ENCODE measurements at places on chromosomes 3 and 15.

- peak; percentile 91 for DNase-seq
These were observed at the start of gene SYNM for GRCh38 chr15:99104788-99105513. SYNM (plus strand) TSS chr15:99105080; CDS start chr15:99105200, 120 bp downstream.

DNA sequence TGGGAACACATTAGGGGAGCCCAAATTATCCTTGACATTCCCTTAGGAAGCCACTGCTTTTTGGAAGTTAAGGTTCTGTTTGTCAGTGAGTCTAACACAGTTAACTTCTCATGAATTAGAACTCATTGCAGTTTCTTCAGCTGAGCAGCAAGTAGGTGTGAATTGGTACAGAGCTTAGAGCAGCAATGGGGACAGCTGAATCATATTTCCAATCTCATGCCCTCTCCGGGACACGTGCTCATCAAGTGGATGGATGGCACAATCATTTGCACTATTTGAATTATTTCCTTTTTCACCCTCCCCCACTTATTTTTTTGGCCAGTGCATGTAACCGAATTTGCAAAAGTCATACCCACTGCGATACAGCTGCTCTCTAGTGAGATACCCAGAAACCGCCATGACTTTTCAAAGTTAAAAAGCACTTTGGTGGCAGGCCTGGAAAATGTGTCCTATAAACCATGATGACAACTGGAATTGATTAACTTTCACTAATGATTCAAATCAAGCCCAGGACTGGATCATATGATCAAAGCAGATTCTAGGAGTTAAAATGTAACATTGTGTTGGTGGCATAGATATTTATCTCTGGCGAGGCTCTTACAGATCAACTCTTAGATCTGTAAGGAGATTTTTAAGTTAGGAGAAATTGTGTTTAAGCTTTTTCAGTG, 76.4 kb downstream of the EBLN2 start:
- DNase-seq = no peak

GRCh38 chr15:75195122-75195765, 6.4 kb upstream of the C15orf39 start:
- DNase-seq = no peak

DNA sequence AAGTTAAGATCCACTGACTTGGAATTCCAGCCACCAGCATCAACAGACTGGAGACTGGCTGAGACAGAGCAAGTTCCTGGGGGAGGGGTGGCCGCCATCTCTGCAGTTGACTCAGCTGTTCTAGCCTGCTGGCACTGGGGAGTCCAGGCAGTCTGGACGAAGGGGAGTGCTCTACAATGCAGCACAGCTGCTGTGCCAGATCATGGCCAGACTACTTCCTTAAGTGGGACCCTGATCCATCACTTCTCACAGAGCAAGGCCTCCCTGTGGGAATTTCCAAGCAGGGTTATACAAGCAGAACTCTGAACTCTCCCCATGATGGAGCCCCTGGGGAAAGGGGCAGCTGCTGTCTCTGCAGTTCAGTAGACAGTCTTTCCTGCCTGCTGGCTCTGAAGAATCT, 35.2 kb downstream of the PYGO1 start:
- DNase-seq = no peak

- no peak for DNase-seq
These were observed 174.2 kb downstream of the NEK10 start for GRCh38 chr3:27194861-27195483.

- DNase-seq = no peak
These were observed 37.2 kb downstream of the MGLL start for GRCh38 chr3:127784865-127785710.

DNA sequence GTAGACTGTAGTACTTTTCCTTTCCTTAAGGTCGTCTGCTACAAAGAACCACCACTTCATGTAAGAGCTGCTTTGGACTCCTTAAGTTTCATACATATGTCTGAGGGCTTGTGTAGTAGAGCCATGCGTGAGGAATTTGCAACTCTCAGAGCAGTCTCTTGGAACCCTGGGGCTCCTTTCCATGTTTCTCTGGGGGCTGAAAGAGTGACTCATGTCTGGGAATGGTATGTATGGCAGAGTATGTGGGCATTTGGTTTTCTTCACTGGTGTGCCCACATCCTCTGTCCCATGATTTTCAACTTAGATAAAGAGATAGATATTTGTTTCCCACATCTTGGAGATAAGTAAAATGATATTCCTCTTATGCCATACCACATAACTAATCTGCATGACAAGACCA, 20.6 kb upstream of the RBM5 start:
- DNase-seq = no peak

GRCh38 chr3:158718490-158719170, 13.6 kb downstream of the RARRES1 start:
- peak; percentile 17 for DNase-seq

- no peak for DNase-seq
These were observed 109.8 kb downstream of the XRN1 start for GRCh38 chr3:142337994-142338393.

DNA sequence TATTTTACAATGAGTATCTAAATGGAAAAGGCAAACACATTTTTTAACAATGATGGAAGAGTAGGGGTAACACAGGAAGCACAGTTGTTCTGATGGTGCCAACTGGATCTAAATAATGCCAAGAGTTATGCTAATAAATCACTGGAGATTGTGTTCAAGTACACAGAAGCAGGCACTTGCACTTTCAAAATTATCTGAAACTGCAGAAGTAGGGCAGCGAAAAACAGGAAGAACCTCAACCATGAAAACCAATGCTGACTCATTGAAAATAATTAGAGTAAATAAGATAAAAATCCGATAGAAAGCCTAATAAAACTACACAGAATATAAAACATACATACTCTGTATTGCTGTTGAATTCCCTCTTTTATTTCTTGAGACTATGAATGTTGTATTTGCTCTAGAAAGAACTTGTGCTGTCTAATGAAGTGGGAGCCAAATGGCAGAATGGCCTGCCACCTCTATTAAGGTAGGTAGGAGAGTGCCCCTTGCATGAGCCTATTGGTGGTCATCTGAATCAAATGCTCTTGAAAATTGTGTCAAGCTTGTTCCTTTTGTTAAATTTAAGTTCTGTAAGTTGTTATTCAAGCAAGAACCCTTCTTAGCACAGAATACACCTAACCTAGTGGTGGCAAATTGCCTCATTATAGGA, 93.7 kb downstream of the ABI3BP start:
- no peak for DNase-seq

DNA sequence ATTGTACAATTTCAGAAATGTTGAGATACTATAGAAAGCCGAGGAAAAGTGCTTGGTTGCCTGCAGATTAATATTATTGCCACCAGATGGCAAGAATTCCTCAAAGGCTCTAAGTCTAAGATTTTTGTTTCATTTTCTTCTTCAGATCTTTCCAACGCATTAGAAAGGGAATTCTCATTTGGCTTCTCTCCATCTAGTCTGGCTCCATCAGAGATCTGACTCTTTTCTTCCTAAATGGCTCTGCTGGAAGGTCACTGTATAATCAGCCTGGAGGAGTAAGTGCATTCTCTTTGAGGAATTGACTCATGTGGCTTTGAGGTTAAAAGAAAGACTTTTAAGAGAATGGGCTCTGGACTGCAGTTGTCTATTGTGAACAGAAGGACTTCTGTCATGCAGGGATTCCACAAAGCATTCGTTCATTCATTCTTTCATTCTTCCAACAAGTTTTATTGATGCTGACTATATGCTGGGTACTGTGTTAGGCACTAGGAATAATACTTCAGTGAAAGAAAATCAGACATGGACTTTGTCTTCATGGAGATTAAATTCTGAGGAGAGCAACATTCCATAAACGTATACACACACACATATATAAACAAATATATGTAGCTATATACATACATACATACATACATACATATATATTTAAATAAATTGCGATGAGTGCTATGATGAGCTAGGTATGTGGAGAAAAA, 55.3 kb downstream of the SLC28A2 start:
- peak; percentile 28 for DNase-seq

DNA sequence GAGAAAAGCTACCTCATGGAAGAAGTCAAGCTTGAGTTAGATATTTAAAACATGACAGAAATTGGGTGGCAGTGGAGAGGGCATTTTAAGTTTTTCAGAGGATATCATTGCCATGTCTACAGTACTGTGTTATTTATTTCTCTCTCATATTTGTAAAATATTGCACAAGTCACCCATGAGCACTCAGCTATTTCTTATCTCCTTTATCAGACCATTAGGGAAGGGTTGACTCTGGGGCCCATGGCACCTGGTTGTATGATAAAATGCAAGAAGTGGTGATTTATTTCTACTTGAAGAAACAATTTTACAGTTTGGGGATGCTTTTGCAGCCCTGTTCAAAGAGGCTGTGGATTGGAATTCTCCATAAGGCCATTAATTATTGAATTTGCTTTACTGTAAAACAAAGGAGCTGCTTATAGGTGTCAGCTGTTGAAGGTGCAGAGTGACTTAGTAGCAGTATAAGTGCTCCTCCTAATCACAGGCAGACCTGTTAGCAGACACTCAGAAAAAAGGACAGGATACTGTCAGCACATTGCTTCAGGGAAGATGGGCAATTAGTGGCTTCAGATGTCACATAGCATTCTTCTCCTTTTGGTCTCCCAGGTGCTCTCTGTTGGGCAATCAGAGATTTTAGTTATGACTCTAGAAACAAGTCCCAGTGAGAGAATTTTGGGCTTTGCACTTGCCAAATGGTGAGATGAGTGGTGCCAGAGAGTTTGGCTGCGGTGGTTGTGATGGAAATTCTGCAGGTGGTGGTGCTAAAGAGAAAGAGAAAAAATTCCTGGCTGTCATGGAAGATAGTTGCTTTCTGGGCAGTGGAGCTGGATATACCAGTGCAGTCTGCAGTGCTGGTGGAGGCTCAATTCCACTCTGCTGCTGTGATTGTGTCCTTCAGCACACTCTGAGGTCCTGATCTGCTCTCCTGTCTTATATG, 129.7 kb upstream of the ROPN1 start:
- no peak for DNase-seq

GRCh38 chr3:732326-732928, 360.4 kb upstream of the CNTN6 start:
- no peak for DNase-seq

DNA sequence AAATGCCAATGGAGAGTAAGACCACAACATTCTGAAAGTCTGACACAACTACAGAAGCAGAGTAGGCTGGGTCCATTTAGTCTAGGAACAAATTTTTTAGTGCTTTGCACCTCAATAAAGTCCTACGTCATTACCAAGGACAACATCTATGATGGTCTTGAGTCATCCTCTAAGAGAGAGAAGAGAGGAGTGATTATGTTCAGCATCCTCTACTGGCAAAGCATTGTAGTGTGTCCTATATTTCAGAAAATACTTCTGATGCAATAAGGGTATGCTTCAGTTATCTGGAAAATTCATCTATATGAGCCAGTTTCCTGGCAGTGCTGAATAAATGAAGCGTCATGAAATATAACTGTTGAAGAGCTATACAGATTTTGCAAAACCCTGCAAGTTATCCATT, 95.6 kb downstream of the P2RY1 start:
- DNase-seq = no peak

- no peak for DNase-seq
These were observed 191.7 kb upstream of the GADL1 start for GRCh38 chr3:31086148-31086547.

- no peak for DNase-seq
These were observed 113.5 kb downstream of the PLOD2 start for GRCh38 chr3:146047485-146047884.

DNA sequence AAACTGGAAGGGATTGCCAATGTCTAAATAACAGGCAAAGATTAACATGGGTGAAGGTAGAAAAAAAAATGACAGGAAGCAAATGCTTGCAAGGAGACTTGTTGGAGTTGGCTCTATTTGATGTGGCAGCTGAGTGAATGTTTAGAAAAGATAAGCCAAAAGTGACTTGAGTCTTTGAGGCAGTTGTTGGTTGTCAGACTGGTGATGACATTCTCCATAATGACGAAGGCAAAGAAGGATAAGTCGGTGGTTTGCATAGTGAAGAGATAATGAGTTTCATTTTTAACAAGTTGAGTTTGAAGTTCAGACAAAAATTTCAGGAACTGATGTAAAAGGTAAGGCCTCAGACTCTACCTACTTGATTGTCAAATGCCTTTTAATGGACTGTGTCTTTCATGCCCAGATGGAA, 704.1 kb upstream of the SGO1 start:
- no peak for DNase-seq

DNA sequence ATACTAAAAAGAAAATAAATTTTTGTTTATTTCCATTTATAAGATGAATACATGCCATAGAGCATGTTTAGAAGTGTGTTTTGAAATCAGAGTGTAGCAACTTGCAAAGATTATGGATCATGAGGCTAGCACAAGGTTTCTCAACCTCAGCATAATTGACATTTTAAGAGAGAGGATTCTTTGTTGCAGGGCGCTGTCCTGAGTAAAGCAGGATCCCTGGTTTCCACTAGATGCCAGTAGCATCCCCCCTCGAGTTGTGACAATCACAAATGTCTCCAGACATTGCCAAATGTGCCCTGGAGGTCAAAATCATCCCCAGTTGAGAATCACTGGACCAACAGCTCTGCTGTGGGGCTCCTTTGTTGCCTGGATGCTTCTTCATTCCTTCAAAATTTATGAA, 128.5 kb upstream of the RBMS3 start:
- DNase-seq = no peak

DNA sequence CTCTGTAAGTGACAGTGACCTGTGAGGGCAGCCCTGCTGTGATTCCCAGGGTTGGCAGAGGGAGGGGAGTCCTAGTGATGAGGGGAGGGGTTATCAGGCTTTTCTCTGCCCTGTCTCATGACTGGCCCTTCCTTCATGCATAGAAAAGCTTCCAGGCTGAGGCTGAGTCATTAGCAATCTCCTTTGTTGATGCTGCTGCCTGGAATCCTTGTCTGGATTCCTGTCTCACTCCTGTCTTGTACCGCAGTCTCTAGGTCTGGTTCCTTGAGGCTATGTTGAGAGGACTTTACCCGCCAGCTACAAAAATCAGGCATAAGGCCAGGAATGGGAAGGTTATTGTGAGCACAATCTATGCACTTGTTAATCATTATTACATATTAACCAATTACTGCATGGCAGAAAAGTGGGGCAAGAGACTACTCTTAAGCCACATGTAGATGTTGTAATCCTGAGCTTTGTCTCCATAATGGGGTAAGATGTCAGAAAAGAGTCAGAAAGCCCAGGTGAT, 7.2 kb downstream of the KLHL6 start:
- no peak for DNase-seq

- DNase-seq = no peak
These were observed 202.2 kb upstream of the BHLHE40 start for GRCh38 chr3:4776980-4777581.

- no peak for DNase-seq
These were observed 40.9 kb downstream of the HDC start for GRCh38 chr15:50224606-50225005.

- DNase-seq = no peak
These were observed 78.8 kb upstream of the UBE2E1 start for GRCh38 chr3:23726811-23727548.

Measured in SW 1271 (cell line).